ENCODE measurements at places on chromosomes 2 and 18.
A peak's percentile ranks its signal among the peaks of the same experiment; 100 is the strongest.

DNA sequence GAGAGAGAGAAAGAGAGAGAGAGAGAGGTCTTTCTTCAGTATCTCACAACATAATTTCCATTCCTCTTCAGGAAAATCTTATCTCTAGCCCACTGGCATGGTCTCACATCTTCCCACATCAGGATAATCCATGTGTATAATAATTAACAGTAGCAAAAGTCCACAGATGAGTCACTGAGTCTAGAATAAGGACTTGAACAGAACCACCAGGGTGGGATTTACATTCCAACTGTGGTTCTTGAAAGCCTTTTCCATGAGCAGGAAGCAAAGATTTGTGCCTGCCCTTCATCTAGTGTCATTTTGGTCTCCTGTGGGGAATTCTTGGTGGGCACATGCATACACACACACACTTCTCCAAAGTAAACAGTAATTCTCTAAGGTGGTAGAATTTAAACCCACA, 107.1 kb upstream of the TCF4 start:
- DNase-seq: no peak

GRCh38 chr18:74283646-74284045, 8.1 kb downstream of the CYB5A start:
- no peak for DNase-seq

- no peak for DNase-seq
Measured at GRCh38 chr18:13110559-13110958, 108.0 kb upstream of the LDLRAD4 start.

DNA sequence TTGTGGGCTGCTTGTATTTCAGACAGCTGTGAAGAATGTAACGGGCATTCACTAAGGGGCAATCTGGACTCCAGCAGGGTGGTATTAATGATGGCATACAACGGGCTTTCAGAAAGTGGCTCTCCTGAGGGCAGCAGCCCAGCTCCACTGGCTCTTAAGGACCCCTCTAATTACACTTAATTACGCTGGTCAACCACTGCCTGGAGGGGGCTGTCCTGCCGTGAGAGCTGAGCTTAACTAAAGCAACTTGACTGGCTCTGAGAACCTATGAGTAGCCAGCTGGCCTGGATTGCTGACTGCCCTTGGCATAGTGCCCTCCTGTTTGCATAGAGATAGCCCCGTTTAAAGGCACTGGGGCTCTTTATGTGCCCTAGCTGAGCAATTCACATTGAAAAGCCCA, 3.8 kb downstream of the LIPG start:
- peak; percentile 45 for DNase-seq

DNA sequence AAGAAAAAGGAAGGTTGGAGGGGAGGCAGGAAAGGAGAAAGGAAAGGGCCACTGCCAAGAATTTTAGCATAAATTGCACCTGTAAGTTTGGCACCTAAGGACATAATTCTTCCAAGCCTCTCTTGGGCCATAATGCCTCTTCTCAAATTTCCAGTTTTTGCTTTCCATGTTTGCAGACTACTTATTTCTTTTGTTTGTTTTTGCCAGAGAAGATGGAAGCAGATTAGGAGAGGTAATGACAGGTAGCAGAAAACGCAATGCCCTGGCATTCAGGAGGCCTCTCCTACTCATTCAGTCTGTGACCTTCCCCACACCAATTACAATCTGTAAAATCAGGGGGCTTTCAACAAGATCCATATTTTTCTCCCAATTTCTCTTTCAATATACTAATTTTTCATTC, 56.8 kb downstream of the MRPL33 start:
- DNase-seq: no peak

DNA sequence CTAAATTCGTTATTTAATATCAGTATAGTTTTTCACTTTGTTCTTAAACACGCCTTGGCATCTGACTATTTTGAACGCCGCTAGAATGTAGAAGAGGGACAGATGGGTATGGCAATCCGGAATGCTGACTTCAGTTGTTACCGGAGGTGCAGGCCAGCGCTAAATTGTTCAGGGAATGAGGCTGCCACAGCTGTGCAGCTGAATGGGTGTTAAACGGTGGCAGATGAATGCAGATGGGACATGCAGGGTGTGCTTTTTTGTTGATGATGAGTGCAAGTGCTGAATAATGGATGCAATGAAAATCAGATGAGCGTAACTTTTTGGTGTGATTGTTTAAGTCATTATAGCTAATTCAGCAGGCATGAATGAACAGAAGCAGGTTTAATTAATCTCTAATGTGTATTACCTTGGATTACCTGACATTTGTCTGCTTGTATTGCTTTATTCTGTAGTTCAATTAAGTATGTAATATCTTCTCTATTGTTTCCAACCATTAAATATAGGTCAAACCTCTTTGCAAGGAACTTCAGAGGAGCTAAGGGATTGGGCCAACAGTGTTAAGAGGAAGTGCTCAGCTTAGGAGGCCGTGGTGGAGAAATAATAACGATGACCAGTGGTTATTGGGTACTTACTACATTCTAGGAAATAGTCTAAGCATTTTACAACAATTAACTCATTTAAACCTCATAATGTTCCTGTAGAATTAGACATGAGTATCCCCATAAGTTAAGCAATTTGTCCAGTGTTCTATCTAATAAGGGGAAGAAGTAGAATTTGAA, 11.9 kb upstream of the CREG2 start:
- DNase-seq: no peak

GRCh38 chr2:239212121-239212928, 188.5 kb downstream of the HDAC4 start:
- DNase-seq: no peak

GRCh38 chr18:63182310-63182772, 137.2 kb downstream of the BCL2 start:
- DNase-seq: no peak

- no peak for DNase-seq
Measured at GRCh38 chr2:61262699-61263098, 100.7 kb downstream of the C2orf74 start.

DNA sequence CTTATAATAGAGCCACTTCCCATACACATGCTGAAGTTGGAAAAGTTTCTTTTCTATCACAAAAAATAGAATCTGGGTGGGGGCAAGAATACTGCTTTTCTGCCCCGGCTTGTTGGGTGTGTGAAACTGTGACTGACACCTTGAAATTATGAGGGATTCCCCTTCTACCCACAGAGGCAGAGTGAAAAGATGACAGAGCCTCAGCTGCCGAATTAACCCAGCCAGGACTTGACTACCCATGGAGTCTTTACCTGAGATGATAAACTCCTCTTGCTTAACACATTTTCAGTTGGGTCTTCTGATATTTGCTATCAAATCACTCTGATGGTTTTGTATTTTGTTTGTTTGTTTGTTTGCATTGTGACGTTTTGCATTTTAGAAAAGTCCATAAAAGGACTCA, 66.0 kb upstream of the PMAIP1 start:
- DNase-seq: no peak

GRCh38 chr2:95346231-95346737, 49.1 kb downstream of the KCNIP3 start:
- DNase-seq: peak; percentile 80

- no peak for DNase-seq
Measured at GRCh38 chr2:226439337-226439736, 360.3 kb downstream of the IRS1 start.

- no peak for DNase-seq
Measured at GRCh38 chr2:237672731-237673129, 45.3 kb downstream of the LRRFIP1 start.

DNA sequence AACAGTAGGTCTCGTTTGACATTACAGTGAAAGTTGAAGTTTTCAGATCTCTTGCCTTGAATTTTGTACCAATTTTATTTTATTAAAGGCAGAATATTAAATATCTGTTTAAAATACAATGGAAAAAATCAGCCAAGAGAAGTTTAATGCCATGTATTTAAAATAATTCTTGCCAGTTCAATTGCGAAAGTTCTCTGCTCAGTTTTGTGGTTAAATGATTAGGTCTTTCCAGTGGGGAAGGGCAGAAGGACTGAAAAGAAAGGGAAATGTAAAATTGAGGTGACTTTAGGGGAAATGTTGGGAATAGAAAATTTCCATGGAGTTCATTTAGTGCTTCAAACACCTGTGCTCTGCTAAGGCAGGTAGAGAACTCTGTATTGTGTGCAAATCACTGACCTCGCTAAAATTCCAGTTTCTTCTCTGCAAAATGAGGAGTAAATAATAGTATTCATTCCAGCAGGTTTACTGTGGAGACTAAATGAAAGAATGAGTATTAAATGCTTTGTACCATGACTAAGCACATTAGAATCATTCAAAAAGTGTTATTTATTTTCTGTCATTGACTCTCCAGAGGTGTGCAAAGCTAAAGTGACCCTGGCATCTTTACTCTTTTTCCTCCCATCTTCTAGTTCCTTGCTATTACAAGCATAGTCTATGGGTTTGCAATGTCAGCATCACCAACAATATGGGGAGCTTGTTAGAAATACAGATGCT, 74.4 kb downstream of the KIAA1328 start:
- DNase-seq: no peak
